ENCODE measurements at places on chromosomes 2 and 18.

DNA sequence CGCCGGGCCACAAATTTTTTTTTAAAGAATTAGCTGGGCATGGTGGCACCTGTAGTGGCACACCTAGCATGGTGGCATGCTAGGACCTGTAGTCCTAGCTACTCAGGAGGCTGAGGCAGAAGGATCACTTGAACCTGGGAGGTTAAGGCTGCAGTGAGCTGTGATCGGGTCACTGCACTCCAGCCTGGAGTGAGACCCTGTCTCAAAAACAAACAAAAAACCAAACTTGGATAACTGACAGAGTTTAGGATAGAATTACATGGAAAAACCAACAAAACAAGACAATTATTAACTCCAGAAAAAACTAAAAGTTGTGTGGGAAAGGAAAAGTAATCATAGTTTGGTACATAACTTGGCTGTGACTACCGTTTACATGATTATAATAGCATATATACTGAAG, 1.6 kb upstream of the CFLAR start:
- DNase-seq: no peak
- H3K36me3 ChIP-seq: peaks cover 15% of the 10 kb centered on the region
- peak overlapping the region; percentile 94 for H3K4me3 ChIP-seq
- peaks cover 39% of the 10 kb centered on the region for H3K4me1 ChIP-seq
- H3K27me3 ChIP-seq: no peaks in the 10 kb centered on the region

DNA sequence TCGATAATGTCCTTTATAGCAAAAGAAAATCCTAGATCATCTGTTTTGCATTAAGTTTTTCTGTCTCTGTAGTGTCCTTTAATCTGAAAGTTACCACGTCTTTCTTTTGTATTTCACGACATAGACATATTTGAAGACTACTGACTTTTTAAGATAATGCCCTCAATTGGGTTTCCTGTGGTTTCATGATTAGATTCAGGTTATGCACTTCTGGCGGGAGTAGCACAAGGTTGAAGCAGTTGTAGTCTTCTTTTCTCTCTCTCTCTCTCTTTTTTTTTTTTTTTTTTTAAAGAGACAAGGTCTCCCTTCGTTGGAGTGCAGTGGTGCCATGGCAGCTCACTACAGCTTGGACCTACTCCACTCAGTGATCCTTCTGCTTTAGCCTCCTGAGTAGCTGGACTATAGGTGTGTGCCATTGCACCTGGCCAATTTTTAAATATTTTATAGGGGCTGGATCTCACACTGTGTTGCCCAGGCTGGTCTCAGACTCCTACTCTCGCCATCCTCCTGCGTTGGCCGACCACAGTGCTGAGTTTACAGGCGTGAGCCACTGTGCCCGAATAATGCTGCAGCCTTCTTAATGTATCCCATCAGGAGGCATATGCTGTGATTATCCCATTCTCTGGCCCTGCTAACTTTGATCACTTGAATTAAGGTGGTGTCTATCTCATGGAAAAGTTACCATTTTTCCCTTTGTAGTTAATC, 3.9 kb downstream of the INPP4A start:
- H3K27ac ChIP-seq: peak overlapping the region; percentile 74
- H3K27me3 ChIP-seq: no peaks in the 10 kb centered on the region
- H3K36me3 ChIP-seq: peaks cover 16% of the 10 kb centered on the region
- DNase-seq: no peak
- H3K4me3 ChIP-seq: peak overlapping the region; percentile 95

- H3K36me3 ChIP-seq: no peaks in the 10 kb centered on the region
- DNase-seq: no peak
- H3K27ac ChIP-seq: no peak overlapping the region
- no peak overlapping the region for H3K4me3 ChIP-seq
- no peaks in the 10 kb centered on the region for H3K4me1 ChIP-seq
- peaks cover 3% of the 10 kb centered on the region for H3K27me3 ChIP-seq
These were observed 78.4 kb upstream of the ARL5A start for GRCh38 chr2:151906633-151906998.

DNA sequence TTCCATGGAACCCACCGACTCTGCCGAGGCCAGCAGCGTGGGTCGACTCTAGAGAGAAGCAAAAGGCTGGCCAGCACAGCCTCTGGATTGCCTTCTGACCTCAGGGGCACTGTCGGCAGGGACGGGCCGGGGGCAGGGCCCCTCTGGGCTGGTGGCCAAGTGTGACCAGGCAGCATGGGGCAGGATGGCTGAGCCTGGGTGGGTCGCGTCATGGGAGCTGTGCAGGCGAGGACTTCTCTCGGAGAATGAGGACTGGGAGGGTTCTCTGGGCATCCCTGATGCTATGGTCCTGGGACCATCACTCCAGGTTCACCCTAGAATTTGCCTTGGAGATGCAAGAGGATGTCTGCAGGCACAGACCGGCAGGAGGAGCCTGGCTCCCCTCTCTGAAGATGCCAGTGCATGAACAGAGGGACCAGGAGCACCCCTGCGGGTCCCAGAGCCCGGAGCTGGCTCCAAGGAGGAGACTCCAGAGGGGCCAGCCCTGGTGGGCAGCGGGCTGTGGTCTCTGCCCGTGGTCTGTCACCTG, 289.2 kb downstream of the NDUFA10 start:
- no peak overlapping the region for H3K27ac ChIP-seq
- no peaks in the 10 kb centered on the region for H3K27me3 ChIP-seq
- H3K4me3 ChIP-seq: no peak overlapping the region
- no peak for DNase-seq
- H3K4me1 ChIP-seq: no peaks in the 10 kb centered on the region
- no peaks in the 10 kb centered on the region for H3K36me3 ChIP-seq

DNA sequence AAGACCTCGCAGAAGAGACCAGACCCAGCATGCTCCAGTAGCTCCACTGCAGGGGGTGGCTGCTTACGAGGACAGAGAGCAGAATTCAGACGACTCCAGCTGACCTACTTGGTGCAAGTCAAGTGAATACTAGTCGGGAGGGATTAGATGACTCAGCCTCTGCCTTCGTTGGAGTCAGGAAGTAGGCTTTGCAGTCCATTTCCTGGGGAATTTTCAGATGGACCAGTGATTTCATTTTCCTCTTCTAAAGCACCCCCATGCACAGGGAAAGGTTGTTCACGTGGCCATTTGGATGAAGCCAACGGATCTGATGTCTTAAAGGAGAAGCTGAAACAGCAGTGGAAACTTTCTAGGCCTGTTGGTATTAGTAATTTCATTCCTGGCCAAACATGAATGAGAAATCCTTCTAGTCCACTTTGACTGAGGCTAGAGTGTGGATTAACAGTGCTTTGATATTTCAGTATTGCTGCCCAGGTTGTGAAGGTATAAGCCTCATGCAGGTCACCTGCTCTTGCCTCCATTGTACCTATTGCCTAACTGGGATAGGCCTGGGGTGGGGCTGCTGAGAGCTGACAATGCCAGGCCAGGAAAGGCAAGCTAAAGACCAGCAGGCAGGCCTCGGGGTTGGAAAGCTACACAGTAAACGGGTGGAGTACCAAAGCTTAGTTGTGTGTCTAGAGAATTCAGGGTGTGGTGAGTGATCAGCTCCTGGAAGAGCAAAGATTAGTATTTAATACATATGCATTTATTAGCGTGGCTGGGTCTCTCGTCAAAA, 117.6 kb upstream of the FOSL2 start:
- no peak for DNase-seq
- peaks cover 67% of the 10 kb centered on the region for H3K4me1 ChIP-seq
- H3K27me3 ChIP-seq: peaks cover 3% of the 10 kb centered on the region
- H3K27ac ChIP-seq: no peak overlapping the region
- peaks cover 19% of the 10 kb centered on the region for H3K36me3 ChIP-seq
- H3K4me3 ChIP-seq: peak overlapping the region; percentile 20

DNA sequence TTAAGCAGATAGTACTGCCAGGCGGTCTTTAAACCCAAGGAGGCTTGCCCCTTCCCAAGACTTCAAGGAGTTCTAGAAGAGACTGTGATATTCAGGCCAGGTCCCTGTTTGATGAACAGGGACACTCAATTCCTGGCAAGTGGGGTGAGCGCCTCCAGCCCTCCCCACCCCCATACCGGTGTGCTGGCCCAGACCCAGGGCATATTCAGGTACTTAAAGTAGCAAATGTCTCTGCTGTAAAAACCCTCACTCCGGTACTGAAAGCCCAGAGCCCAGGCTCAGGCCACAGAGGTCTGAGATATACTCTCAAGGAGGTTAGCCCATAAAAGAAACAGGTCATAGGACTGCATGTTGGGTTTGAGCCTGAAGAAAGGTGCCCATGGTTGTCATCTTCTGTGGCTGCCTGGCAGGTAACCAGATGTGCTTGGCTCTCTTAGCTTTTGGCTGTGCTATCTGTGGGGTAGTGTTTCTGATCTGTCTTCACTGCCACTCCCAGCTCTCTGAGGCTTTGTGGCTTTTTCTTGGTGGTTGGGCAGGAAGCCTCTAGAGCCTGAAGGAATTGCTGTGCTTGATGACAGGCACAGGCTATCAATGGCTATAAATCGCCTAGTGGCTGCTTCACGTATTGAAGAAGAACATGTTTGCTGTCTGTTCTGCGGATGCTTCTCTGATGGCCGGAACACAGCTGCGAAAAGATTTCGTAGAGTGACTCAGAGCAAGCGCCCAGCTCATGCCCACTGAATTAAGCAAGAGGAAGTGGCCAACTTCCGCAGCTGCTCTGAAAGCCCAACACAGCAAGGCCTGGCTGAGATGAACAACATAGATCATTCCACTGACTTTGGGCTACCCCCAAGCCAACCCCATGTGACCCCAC, 63.3 kb upstream of the ALPP start:
- peak; percentile 72 for DNase-seq
- peaks cover 22% of the 10 kb centered on the region for H3K36me3 ChIP-seq
- no peaks in the 10 kb centered on the region for H3K27me3 ChIP-seq
- peaks cover 49% of the 10 kb centered on the region for H3K4me1 ChIP-seq
- peak overlapping the region; percentile 78 for H3K4me3 ChIP-seq

DNA sequence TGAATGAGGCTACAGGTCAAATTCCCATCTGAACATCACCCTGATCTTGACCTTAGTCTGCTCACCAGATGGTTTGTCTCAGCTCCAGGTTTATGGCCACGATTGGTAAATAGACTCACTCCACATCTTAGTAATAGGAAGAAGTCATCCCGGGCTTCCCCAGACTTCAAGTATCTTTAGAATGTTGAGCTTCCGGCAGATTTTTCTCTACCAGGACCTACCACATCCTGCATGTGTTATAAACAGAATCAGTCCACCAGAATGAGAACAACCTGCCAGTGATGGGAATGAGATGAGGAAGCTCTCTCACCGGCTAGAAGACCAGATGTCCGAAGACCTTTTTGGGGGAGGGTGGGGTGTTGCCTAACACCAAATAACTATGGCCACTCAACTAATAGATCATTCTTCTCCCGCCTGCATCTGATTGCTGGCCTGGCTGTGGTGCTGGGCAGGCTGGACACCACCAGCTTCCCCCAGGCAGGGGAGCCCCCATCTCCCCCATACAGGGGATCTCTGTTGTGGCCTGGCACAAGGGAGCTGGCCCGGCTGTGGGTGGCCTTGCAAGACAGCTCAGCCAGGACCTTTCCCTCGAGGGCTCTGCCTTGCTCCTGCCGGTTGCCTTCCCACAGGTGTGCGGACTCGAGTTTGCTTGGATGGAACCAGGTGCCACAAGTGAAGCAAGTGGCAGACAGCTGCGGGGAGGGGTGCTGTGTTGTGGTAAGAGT, 88.5 kb downstream of the SH3RF3 start:
- DNase-seq: no peak
- peak overlapping the region; percentile 41 for H3K4me3 ChIP-seq
- peak overlapping the region; percentile 61 for H3K27ac ChIP-seq
- H3K4me1 ChIP-seq: peaks cover 66% of the 10 kb centered on the region
- peaks cover 2% of the 10 kb centered on the region for H3K36me3 ChIP-seq
- peaks cover 48% of the 10 kb centered on the region for H3K27me3 ChIP-seq

DNA sequence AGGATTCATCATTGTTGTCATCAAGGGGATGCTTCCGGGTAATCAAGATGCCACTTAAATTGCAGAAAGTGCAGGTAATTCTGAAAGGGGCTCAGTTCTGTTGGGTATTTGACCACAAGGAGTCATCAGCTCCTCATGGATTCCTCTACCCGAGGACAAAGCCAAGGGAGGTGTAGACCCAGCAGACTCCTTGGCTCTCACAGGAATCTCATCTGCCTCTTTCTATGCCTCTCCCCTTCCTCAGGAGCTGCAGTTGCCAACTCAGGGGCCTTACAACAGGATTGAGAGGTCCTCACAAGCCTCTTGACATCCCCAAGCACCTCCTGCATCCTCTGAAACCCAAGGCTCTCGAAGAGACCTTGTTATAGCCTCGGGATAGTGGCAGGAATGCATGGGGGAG, 44.0 kb downstream of the ITGB6 start:
- H3K4me1 ChIP-seq: no peaks in the 10 kb centered on the region
- no peak overlapping the region for H3K27ac ChIP-seq
- H3K4me3 ChIP-seq: no peak overlapping the region
- no peaks in the 10 kb centered on the region for H3K36me3 ChIP-seq
- H3K27me3 ChIP-seq: peaks cover 7% of the 10 kb centered on the region

- peaks cover 40% of the 10 kb centered on the region for H3K4me1 ChIP-seq
- peak overlapping the region; percentile 85 for H3K27ac ChIP-seq
- DNase-seq: peak; percentile 61
- H3K36me3 ChIP-seq: peaks cover 9% of the 10 kb centered on the region
These were observed 2.3 kb downstream of the NEUROD1 start for GRCh38 chr2:181677912-181678586.

DNA sequence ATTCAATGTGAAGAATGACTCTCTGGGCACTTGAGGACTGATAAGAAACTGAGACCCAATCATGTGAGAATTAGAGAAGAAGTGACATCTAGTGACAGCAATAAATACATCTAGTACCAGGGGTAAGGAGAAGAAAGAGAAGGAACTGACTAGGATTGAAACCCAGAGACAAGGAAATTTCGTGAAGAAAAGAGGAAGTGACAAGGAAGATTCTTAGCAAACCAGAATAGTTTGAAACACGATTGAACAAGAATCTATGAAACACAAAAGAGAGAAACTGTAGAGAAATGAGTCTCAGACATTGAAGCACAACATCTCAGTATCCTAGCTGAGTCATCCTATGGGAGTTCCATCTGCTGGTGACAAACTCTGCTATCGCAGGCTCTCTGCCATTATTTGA, 571.9 kb upstream of the PKDCC start:
- H3K27ac ChIP-seq: no peak overlapping the region
- H3K27me3 ChIP-seq: peaks cover 2% of the 10 kb centered on the region
- H3K4me3 ChIP-seq: no peak overlapping the region
- DNase-seq: no peak
- no peaks in the 10 kb centered on the region for H3K4me1 ChIP-seq
- H3K36me3 ChIP-seq: no peaks in the 10 kb centered on the region

GRCh38 chr2:216539791-216540241, 41.2 kb downstream of the RPL37A start:
- H3K27me3 ChIP-seq: peaks cover 6% of the 10 kb centered on the region
- no peaks in the 10 kb centered on the region for H3K36me3 ChIP-seq
- no peak for DNase-seq
- no peak overlapping the region for H3K27ac ChIP-seq

- peaks cover 62% of the 10 kb centered on the region for H3K4me1 ChIP-seq
- H3K27me3 ChIP-seq: no peaks in the 10 kb centered on the region
- DNase-seq: peak; percentile 49
- peak overlapping the region; percentile 97 for H3K27ac ChIP-seq
These were observed 98.9 kb upstream of the EPC2 start for GRCh38 chr2:148545390-148546256.

GRCh38 chr18:11548396-11548795, 61.0 kb upstream of the SLC35G4 start:
- H3K27me3 ChIP-seq: peaks cover 6% of the 10 kb centered on the region
- no peak for DNase-seq
- no peak overlapping the region for H3K4me3 ChIP-seq

All from activated T-helper 1 cell treated with anti-CD3 and anti-CD28 coated beads, Interleukin-12 subunit alpha, Interleukin-12 subunit beta, Interleukin-2, Interleukin-4 antibody, amounts not matched to agents 30 ng/mL and 10 ng/mL and 1 ng/mL, durations not matched to agents 14 hours and 24 hours and 36 hours (primary cell).